ENCODE measurements at places on chromosomes 11 and 22. TPM values are rescaled to one million over a fixed set of nuclear protein-coding genes. Genes with fewer than 3 reads are reported as not detected.

- DNase-seq = no peak
Observed at GRCh38 chr11:36469063-36469462, 41.0 kb downstream of the TRAF6 start.

DNA sequence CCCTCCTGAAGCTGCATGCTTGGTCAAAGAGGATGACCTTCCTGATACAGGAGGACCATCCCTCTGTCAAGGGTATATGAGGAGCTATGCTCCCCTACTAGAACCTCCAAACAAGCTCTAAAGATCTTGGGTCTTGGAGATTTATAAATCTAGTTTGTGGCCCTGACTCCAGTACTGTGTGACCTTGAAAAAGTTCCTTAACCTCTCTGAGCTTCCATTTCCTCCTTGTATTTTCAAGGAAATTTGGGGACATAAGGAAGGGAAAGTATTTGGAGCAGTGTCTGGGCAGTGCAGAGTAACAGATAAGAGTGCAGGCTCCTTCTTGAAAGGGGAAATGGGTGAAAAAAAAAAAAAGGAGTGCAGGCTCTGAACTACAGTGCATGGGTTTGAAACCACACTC is 45.9 kb downstream of the CHRDL2 start:
- DNase-seq = no peak

DNA sequence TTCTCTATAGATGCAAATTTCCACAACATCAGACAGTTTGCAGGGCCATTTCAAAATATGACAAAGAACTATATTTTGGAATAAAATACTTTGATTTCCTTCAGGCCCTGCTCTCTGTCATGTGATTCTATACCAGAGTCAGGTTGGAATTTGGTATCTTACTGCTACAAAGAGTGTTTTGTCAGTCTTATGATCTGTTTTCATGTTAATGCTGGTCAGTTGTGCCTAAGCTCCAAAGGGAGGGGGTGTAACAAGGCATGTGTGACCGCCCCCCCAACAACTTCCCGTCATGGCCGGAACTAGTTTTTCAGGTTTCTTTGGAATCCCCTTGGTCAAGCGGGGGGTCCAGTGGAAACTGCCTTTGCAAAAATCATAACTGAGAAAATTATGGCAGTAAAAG is 15.1 kb downstream of the C11orf96 start:
- DNase-seq = no peak

CCDC73 gene
- 0.18 TPM for polyA plus RNA-seq
